ENCODE measurements at places on chromosomes 5 and 9. TPM values are rescaled to one million over a fixed set of nuclear protein-coding genes. Genes with fewer than 3 reads are reported as not detected.

GRCh38 chr5:121630402-121630801 is 221.3 kb upstream of the FTMT start:
- peak; percentile 26 for DNase-seq

DNA sequence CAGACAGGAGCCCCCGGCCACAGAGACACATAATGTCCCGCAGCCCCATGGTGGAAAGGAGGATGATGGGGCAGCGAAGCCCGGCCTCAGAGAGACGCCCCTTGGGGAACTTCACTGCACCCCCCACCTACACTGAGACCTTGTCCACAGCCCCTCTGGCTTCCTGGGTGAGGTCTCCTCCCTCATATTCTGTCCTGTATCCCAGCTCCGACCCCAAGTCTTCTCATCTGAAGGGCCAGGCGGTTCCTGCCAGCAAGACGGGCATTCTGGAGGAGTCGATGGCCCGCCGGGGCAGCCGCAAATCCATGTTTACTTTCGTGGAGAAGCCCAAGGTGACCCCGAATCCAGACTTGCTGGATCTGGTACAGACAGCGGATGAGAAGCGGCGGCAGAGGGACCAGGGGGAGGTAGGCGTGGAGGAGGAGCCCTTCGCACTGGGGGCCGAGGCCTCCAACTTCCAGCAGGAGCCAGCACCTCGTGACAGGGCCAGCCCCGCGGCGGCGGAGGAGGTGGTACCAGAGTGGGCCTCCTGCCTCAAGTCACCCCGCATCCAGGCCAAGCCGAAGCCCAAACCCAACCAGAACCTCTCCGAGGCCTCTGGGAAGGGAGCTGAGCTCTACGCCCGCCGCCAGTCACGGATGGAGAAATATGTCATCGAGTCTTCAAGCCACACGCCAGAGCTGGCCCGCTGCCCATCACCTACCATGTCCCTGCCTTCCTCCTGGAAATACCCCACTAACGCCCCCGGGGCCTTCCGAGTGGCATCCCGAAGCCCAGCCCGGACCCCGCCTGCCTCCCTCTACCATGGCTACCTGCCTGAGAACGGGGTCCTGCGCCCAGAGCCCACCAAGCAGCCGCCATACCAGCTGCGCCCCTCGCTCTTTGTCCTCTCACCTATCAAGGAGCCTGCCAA is 8.9 kb downstream of the SYNPO start:
- DNase-seq: no peak

DNA sequence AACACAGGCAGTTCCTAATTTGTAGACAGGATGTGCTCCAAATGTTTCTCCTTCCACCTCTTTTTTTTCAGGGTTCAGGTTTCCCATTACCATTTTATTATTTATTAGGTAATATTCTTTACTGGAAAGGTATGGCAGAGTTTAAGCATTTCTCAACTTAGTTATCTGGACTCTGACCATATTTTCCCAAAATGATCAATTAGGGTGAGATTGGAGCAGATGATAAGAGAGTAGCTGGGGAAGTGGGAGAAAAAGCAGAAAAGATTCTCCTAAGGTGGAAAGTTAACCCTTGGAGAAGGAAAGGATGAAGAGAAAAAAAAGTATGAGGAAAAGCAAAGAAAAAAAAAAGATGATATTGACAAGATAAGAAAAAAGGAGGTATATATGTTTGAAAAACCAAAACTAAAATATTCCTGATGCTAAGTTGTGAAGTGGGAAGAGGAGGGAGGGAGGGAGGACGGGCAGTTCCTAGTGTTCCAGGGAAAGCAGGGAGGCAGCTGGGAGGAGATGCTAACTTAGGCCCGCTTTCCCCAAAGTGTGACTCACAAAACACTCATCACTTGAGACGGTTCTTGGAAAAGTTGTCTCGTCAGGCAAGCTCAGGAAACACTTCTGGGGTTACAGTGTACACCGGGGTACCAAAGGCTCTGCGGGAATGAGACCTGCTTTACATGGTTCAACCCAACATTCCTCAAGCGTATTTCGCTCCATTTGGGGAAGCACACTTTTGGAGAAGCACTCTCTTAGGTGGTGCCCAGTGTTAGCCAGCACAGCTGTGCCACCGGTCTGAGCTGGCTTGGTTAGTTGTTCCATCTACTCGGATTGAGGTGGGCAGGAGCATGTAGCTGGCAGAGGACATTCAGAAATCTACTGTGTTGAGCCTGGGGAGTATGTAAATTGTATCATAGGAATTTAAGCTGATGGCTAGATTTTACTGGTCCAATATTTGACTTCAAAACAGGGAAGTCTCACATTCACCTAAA is 35.1 kb downstream of the B4GALT1 start:
- DNase-seq: peak; percentile 94

GRCh38 chr5:178234121-178234749 is 1.6 kb upstream of the PHYKPL start:
- no peak for DNase-seq

DNA sequence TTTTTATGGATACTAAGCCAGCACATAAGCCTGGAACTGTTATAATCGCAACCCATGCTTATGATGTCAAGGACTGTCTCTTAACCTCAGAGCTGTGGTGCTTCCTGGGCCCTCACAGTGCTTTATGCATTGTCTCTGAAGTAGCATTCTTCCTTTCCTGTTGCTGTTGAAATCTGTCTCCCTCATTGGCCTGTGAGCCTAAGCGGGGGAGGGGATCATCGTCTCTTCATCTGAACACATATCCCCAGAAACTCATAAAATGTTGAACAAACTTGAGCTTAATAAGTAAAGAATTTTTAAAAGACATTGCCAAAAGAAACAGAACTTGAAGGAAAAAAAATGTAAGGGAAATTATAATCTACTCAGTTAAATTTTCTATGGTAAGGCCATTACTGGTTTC is 80.3 kb downstream of the SGCD start:
- DNase-seq: no peak

- peak; percentile 72 for DNase-seq
These were observed 395.9 kb downstream of the SEMA5A start for GRCh38 chr5:9149988-9150387.

DNA sequence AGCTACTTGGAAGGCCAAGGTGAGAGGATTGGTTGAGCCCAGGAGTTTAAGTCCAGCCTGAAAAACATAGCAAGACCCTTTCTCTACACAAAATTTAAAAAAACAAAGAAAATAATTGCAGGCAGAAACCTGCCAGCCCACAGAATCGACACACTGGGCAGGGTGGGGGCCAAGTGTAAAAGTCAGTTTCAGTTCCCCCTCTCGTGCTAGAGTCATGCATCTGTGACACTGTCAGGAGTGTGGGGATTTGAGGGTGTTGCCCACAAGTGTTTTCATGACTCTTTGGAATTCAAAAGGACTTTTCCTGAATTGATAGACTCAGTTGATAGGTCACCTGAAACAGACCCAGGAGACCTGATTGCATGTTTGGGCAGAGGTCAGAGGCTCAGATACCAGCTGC is 47.6 kb downstream of the PRRC2B start:
- no peak for DNase-seq

DNA sequence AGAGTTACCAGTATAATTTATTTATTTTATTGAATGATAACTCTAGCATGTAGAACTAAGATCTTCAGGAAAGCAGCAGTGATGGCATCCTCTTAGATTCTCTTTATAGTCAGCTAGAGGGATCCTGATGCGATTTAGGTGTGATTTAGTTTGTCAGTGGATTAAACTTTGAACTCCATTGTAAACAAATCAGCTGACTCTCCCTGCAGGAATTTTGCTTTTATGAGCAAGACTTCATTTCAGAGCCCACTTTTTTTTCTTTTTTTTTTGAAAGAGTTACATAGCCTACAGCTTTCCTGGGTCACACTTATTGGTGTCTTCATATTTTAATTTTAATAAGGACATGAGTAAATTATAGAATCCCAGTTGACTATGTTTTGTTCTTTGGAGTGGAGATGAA is 93.8 kb upstream of the SEMA6A start:
- no peak for DNase-seq

GRCh38 chr9:4842213-4842612 is 49.5 kb downstream of the RCL1 start:
- DNase-seq: no peak

DNA sequence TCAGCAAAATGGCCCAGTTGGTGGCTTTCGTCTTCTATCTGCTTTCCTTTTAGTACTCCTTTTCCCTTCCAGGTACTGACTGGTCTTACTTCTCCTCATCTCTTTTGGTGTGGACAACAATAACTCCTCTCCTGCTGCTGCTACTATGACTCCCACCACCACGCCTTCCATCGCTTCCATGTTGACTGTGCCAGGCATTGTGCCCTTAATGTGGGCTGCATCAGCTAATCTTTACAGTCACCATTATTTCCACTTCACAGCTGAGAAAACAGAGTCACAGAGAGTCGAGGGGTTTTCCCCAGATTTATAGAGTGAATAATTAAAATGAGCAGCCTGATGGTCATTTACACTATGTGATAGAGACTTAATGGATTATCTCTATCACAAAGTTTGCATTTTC is 184.9 kb upstream of the IL12B start:
- DNase-seq: no peak

DNA sequence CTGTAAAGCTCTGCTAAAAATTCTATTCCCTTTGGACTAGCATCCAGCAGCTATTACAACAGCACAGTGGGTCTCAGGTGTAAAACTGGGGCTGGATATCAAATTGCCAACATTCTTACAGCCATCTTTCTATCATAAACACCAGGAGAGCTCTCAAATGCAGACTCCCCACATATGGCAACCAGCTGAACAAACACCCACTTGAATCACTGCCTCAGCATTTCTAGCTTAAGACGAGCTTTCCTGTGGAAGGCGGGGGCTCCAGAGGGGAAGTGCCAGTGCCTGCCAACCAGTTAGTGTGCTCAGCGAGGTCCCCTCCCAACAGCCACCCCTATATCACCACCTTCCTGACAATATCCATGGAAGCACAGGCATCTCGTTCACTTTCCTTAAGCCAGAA is 62.2 kb downstream of the IPPK start:
- peak; percentile 85 for DNase-seq

GRCh38 chr9:27094640-27095298 is 14.3 kb upstream of the TEK start:
- DNase-seq: peak; percentile 97

GRCh38 chr5:40485021-40485998 is 194.4 kb upstream of the PTGER4 start:
- no peak for DNase-seq

DNA sequence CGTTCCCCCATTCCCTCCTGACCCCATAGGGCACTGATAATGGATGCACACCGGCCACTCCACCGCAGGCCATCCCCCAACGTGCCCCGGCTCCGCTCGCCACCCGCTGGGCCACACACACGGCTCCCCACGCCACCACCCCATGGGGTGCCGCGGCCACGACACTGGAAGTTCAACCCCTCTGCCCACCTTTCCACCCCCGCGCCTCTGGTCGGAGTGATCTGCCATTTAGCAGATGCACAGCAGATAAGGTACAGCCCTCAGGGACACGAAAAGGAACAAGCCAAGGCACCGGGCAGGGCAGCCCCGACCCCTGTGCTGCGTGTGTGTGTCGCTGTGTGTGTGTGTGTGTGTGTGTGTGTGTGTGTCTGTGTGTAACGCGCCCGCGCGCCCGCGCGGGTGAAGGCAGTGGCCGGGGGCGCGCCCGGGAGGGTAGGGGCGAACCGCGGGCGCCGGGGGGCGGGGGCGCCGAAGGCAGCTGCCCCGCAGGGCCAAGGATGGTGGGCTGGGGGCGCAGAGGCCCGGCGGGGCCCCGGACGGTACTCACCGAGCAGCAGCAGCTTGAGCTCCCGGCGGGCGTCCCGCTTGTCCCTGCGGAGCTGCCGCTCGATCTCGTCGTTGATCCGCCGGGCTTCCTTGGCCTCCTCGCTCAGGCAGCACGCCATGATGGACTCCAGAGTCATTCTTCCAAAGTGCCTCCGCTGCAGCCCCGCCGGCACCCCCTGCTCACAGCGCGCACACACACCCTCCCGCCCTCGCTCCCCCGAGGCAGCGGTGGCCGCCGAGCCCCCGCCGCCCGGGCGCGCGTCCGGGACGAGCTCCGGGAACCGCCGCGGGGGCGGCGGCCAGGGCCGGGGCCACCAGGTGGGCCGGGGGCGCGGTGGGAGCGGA is 813 bp downstream of the GNAQ start:
- peak; percentile 74 for DNase-seq

The CDKN2A gene
- 18.1 TPM for total RNA-seq

The TLR4 gene
- total RNA-seq: 13.8 TPM

The PKD2L2 gene
- total RNA-seq: not detected

The SMARCA2 gene
- total RNA-seq: 78.9 TPM

The DTWD2 gene
- total RNA-seq: 5.5 TPM
